ENCODE measurements at places on chromosomes 4 and X.

DNA sequence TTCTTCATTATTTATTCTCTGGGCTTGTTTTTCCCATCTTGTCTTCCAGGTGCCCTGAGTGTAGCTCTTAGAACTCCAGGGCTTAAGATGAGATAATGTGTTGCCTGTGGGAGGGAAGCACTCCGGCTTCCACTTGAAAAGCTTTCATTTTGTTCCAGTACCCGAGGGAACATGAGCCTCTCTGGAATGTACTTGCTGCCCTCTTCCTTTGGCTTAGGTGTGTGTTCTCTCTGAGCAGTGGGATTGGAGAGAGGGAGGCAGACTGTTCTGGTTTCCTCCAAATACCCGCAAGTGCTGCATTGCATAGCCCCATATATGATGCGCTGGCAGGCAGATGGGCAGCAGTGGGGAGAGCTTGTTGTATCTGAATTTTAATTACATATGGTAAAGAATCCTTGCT is 861 bp upstream of the DTHD1 start:
- DNase-seq: no peak

DNA sequence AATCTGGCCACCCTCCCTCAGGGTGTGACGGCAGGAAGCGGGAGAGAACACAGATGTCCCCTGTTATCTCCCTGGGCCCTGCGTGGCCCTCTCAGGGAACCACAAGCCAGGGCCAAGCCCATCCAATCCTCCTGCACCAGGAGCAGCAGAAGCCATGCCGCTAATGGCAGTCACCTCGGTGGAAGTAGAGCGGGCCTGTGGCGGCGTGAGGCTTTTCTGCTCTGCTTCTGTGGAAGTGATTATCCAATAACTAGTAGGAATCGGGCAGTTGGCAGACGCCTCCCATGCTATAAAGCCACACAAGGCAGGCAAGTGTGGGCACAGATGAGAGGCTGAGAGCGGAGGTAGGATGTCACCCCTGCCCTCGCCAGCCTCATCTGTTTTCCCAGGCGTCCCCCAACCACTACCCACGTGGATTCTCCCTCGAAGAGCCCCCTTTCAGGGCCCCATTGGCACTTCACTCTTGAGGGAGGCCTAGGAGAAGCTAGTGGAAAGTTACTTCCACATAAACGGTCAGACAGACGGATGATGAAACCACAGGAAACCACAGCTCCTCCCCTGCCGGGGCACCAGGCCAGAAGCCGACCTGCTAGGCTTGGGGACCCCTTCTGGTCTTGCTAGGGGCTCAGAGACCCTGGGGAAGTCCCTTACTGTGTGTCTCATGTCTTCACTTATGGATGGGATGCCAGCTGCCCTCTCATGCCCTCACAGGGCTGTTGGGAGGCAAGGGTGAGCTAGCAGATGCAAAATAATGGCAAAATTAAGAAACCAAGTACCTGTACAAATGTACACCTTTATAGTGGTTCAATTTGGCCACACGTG is 18.8 kb upstream of the TMSB4X start:
- DNase-seq: peak; percentile 78

DNA sequence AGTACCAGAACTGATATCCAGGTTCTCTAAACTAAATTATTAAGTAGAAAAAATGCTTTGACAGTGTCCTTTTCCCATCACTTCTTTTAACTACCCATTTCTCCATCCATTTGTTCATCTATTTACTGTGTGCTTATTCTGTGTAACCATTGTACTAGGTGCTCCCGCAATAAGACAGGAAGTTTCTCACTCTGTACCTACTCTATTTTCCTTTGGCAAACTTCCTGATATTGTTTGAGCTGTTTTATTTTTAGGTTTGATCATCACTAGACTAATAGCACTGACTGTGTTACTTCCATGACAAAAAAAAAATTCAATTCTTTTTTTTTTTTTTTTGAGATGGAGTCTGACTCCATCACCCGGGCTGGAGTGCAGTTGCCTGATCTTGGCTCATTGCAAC is 102.5 kb upstream of the CASK start:
- DNase-seq: no peak

DNA sequence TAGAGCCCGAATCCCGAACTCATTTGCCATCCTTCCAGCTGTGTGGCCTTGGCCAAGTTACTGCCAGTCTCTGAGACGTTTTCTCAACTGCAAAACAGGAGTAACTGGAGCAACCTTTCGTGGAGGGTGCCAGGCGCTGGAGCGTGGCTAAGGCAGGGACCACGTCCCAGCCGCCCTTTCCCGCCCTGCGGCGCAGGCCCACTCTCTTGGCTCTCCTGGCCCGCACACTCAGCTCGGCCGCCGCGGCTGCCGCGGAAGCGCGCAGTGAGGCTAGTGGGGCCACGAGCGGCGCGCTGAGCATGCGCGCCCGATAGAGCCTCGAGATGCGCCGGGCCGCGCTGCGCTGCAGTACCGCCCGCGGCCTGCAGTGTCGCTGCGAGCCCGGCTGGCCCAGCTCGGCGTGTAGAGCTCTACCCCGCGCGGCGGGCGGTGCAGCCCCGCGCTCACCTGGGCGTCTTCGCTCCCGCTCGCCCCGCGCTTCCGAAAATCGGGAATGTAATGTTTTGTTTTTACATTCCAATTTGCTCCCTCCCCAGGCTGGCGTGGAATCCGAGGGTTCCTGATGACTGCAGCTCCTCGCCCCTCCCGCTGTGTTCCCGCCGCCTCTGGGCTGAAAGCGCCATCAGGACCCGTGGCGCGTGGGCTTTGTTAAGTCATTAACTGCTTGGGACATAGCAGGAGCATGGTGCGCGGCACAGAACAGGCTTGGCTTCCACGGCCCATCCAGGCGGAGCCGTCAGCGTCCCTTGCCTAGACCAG is 4.0 kb upstream of the ZNF518B start:
- DNase-seq: peak; percentile 82

GRCh38 chrX:101550751-101551379 is 518 bp downstream of the ARMCX1 start:
- no peak for DNase-seq

DNA sequence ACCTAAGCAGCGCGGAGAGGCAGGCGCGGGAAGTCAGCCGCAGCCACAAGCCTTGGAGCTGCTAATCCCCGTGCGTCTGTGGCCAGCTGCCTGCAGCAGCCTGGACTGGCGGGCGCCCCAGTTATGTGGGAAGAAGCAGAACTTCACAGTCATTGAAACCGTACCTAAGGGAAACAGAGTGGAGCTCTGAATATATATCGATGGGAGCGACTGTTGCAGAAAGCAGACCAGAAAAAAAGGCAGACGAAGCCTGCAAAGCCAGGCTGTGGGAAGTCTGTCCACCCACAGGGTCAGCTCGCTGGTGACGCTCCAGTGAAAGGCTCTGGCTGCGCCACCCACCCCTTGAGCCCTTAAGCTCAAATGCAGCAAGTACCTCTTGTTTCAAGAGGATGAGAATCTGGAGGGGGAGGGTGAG is 24.7 kb downstream of the KCNE5 start:
- DNase-seq: no peak

GRCh38 chrX:12770440-12770839 is 20.8 kb upstream of the PRPS2 start:
- DNase-seq: peak; percentile 19

DNA sequence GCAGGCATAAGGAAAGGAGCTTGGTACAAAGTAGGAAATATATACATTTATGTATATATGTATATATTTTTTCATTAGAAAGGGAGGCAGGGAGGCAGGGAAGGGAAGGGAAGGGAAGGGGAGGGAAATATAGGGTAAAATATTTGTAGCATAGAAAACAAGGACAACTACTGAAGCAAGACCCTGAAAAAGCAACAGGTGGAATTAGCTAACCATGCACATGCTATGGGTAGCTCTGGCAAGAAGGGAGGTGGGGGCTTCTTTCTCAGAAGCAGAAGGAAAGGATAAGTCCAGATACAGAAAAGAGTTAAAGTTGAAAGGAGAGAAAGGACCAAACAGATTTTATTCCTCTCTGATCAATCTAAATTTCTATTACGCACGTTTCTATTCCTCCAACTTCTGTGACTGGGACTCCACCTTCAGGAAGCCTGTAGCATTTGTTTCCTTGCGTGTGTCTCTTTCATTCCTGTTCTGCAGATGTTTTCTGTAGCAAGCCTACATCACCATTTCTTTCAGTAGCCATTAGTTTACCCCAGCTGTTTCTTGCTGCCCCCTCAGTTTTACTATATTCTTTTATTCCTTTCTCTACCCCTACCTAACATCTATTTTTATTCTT is 82.9 kb downstream of the OR13H1 start:
- no peak for DNase-seq

DNA sequence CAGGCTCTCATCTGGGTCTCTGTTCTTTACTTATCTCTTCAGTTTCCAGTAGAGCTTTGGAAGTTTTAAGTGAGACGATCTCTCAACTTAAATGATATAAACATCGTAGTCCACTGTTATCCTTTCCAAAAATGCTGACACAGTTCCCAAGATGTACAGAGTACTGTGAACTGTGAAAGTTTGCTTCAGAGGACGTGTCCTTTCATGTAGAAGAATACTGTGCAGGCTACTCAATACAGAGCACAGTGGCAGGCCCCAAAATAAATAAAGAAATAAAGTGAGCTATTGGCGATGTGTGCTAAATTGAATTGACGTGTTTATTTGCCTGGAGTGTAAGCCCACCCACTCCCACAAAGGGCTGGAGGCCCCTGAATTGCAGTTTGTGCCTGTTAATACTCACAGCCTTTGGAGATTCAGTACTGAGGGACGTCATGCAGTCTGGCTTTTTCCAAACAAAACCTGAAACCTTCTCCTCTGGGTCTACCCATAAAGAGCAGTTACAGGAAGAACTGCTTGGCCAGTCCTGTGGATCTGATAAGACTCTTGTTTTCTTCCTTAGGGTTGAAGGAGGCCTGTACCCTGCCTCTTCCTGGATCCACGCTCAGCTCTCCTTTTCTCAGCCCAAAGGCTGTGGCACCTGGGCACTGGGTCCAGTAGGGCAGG is 66.1 kb downstream of the SOWAHB start:
- DNase-seq: no peak

DNA sequence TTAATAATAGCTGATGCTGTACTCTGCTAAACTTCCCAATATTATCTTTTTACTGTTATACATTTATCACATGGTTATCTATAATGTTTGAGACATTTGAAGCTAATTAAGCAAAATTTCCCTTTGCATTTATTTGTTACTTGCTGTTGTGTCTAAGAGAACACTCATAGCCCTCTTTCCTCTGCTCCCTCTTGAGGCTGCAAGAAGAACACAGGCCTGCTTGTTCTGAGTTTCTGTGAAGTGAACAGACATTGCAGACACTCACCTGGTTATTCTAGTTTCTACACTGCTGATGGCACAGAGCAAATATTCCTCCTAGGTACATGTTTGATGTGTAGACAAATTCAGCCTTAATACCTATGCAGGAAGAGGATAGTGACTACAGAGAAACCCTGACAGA is 367.8 kb downstream of the GASK1B start:
- no peak for DNase-seq

GRCh38 chrX:45710081-45710801 is 509.6 kb upstream of the DIPK2B start:
- no peak for DNase-seq

- peak; percentile 7 for DNase-seq
These were observed 75.2 kb upstream of the PRKX start for GRCh38 chrX:3788494-3789233.

GRCh38 chr4:84263415-84263814 is 235.7 kb downstream of the NKX6-1 start:
- DNase-seq: no peak

GRCh38 chr4:76306882-76307659 is 538 bp downstream of the STBD1 start:
- peak; percentile 11 for DNase-seq

DNA sequence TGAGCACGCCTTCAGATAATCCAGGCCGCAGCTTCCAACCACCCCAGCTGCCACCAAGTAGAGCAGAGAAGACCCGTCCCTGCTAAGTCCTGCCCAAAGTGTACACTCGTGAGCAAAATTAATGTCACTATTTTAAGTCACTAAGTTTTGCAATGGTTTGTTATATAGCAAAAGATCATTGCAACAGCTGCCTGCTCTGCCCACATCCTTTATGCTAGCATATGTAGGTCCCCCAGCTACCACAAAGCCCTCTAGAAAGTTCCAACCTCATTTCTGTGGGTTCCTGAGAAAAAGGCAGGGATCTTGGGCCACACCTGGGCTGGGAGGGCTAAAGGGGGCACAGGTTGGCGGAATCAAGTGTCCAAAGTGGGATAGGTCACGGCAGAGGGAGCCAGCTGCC is 346.9 kb downstream of the BCOR start:
- DNase-seq: no peak

GRCh38 chrX:13495232-13495631 is 74.2 kb upstream of the EGFL6 start:
- no peak for DNase-seq

- peak; percentile 39 for DNase-seq
These were observed 53.3 kb downstream of the RGS12 start for GRCh38 chr4:3346146-3346545.

DNA sequence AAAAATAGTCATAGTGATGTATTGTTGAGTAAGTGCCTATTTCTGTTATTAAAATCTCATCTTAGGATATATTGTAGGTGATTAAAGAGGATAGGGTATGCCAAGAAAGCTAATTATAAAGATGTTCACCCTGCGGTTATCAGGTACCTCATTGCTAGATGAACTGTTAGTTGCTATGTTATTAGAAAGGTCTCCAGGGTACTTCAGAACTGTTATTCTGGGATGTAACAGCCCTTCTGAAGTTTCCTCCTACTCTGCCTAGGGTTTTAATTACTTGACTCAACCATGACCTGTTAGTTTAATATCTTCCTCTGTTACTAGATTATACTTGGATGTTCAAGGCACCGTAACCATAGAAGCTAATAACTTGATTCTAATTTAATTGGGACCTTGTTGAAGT is 15.4 kb downstream of the TMPRSS11E start:
- DNase-seq: no peak

GRCh38 chr4:4488405-4489404 is 53.1 kb downstream of the STX18 start:
- DNase-seq: peak; percentile 73
